ENCODE measurements at places on chromosomes 5 and 9. TPM values are rescaled to one million over a fixed set of nuclear protein-coding genes. Genes with fewer than 3 reads are reported as not detected.

Gene C5orf52
- not detected for total RNA-seq

Gene SPINK7
- not detected for total RNA-seq

Gene PLAC8L1
- not detected for total RNA-seq

Gene KCNN2
- total RNA-seq, result under 0.01 TPM

Gene NPR3
- 360 TPM for total RNA-seq

Gene ANKRD33B
- 10.8 TPM for total RNA-seq

Gene RUSC2
- total RNA-seq, result 17.8 TPM

Gene SETD9
- total RNA-seq, result 10.0 TPM

Gene SLC35D2
- 19.9 TPM for total RNA-seq

Gene MLLT3
- total RNA-seq, result 84.6 TPM

Gene ORM2
- total RNA-seq, result not detected

Gene SQSTM1
- 225 TPM for total RNA-seq

Gene PCA3
- 0.54 TPM for total RNA-seq

Gene BSPRY
- total RNA-seq, result 55.7 TPM

Gene MEF2C
- 98.0 TPM for total RNA-seq

Gene UGT3A1
- under 0.01 TPM for total RNA-seq

Gene FAM163B
- total RNA-seq, result under 0.01 TPM

Gene FNBP1
- total RNA-seq, result 67.9 TPM

Gene ADAMTS13
- 1.6 TPM for total RNA-seq

Gene TMEM252
- total RNA-seq, result not detected

Gene TSSK1B
- total RNA-seq, result not detected

Gene MRPS27
- 83.2 TPM for total RNA-seq

Gene PHF24
- total RNA-seq, result under 0.01 TPM

Gene DIRAS2
- under 0.01 TPM for total RNA-seq

Gene INSL6
- total RNA-seq, result not detected

Gene KDM3B
- 50.9 TPM for total RNA-seq

Gene FOXE1
- total RNA-seq, result not detected

Gene WNT8A
- 1.1 TPM for total RNA-seq

Gene SLC6A19
- total RNA-seq, result under 0.01 TPM

Gene CTSV
- total RNA-seq, result under 0.01 TPM

Gene C9orf152
- 0.27 TPM for total RNA-seq

Gene BTNL3
- total RNA-seq, result under 0.01 TPM

Gene NR4A3
- total RNA-seq, result 5.1 TPM

Gene FOXD4L5
- total RNA-seq, result under 0.01 TPM

Gene NRARP
- 5.1 TPM for total RNA-seq

Gene POU4F3
- total RNA-seq, result under 0.01 TPM
